ENCODE measurements at places on chromosomes 12 and 14. TPM values are rescaled to one million over a fixed set of nuclear protein-coding genes. Genes with fewer than 3 reads are reported as not detected.

Gene COX8C
- total RNA-seq, result not detected

Gene TAC3
- total RNA-seq, result not detected

Gene LUM
- total RNA-seq, result 0.21 TPM

Gene REM2
- total RNA-seq, result 0.43 TPM

Gene PPFIA2
- total RNA-seq, result 0.48 TPM

Gene SSTR1
- under 0.01 TPM for total RNA-seq

Gene TNS2
- total RNA-seq, result 0.43 TPM

Gene SLC25A47
- not detected for total RNA-seq

Gene GSC
- total RNA-seq, result not detected

Gene TMEM30B
- 20.5 TPM for total RNA-seq

Gene GPR65
- total RNA-seq, result not detected

Gene KLRC3
- total RNA-seq, result not detected

Gene MAP1LC3B2
- total RNA-seq, result 0.48 TPM

Gene PIANP
- not detected for total RNA-seq

Data from tracheal epithelial cell (primary cell).